ENCODE measurements at places on chromosomes 6 and 20. TPM values are rescaled to one million over a fixed set of nuclear protein-coding genes. Genes with fewer than 3 reads are reported as not detected.

CLPSL1 gene
- total RNA-seq = not detected

FBXO30 gene
- 4.8 TPM for total RNA-seq

DNA sequence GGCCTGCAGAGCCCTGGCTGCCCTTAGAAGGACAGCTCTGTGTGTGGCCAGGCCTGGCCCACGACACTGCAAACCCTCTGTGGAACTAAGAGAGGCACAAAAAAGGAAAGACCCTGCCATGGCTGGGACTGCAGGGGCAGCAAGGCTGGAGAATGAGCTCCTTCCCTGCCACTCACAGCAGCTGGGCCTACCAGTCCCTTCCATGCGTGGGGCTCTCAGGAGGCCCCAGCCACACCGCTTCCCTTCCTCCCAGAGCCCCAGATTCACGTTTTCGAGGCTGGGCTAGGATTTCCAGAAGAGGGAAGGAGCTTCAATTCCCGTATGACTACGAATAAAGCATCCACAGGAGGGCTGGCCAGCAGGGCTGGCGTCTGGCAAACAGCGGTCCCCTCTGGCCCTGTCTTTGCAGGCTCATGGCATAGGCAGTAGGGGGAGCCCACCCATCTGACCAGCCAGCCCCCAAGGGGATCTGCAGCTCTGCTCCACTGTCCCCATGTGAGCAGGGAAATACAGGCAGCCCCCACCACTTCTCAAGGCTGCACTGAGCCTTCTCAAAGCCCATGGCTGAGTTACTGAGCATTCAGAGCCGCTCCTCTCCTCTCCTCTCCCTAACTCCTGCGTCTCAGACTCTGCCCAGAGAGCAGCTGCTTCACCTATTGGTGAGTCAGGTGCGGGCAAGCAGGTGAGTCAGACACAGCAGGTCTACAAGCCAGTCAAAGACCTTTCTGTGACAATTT, 53.1 kb downstream of the NINL start:
- no peak for ATAC-seq

GRCh38 chr6:16619777-16620176, 141.5 kb downstream of the ATXN1 start:
- ATAC-seq = no peak

- no peak for ATAC-seq
Measured at GRCh38 chr6:100216760-100217159, 222.7 kb upstream of the MCHR2 start.

GRCh38 chr6:25706314-25707014, 48.1 kb upstream of the SLC17A4 start:
- ATAC-seq = no peak

CD40 gene
- 7.8 TPM for total RNA-seq

GRCh38 chr20:55174172-55174571, 698.8 kb downstream of the DOK5 start:
- ATAC-seq = no peak

DNA sequence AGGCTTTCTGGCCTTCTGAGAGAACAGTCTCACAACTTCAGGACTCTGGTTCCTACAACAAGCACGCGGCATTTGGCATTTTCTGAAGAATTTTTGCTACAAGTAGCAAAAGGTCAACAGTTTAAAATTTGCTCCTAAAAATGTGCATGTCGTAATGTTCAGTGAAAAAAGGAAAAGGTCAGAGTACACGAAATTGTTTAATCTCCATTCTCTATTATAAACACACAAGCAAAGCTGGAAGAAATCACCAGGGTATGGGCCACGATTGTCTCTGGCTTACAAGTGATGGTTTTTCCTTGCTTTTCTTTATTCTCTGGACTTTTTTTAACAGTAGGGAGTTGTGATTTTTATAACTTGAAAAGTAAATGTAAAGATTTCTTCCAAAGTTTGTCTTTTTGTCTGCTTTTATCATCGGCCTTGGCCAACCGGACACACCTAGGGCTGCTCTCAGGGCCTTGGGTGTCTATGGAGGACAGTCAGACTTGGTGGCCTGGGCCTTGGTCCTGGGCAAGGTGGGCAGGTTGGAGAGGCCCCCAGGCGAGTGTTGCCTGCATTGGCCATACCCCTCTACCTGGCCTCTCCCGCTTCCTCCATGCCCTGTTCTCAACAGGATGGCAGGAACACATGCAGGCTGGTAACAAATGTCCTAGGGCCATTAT, 32.4 kb downstream of the PLEKHG1 start:
- no peak for ATAC-seq

DNA sequence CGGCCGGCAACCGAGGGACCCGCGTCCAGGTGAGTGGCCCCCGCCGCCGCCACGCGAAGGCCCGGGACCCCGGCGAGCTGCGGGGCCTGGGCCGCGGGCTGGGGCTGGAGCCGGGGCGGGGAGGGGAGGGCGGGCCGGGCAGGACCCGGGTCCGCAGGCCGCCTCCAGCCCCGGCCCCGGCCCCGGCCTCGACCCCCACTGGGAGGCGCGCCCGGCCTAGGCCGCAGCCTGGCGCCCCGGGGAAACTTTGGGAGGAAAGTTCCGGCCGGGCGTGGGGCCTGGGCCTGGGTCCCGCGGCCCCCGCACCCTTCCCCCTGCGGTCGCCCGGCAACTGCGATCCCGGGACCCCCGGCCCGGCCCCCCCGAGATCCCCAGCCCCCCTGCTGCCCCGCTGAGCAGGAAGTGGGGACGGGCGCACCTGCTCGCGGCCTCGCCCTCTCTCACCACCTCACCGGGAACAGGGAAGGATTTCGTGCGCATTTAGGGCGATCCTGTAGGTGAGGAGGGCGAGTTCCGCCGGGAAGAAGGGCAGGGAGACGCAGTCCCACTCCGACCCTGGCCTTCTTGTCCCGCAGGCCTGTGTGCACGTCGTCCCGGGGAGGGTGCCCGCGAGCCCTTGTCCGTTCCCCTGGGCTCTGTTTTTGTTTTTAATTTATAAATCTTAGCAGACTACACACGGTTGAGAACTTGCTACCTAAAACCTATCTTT, 402 bp downstream of the OSBPL2 start:
- ATAC-seq = no peak

GRCh38 chr20:38706509-38706908, 17.8 kb upstream of the SLC32A1 start:
- ATAC-seq = no peak

GRCh38 chr6:5851261-5851757, 155.4 kb downstream of the NRN1 start:
- ATAC-seq = peak; percentile 98

IMPG1 gene
- total RNA-seq = not detected

PPIL6 gene
- total RNA-seq = 0.39 TPM

- peak; percentile 86 for ATAC-seq
Measured at GRCh38 chr6:118709859-118710350, 58.5 kb upstream of the CEP85L start.

DNA sequence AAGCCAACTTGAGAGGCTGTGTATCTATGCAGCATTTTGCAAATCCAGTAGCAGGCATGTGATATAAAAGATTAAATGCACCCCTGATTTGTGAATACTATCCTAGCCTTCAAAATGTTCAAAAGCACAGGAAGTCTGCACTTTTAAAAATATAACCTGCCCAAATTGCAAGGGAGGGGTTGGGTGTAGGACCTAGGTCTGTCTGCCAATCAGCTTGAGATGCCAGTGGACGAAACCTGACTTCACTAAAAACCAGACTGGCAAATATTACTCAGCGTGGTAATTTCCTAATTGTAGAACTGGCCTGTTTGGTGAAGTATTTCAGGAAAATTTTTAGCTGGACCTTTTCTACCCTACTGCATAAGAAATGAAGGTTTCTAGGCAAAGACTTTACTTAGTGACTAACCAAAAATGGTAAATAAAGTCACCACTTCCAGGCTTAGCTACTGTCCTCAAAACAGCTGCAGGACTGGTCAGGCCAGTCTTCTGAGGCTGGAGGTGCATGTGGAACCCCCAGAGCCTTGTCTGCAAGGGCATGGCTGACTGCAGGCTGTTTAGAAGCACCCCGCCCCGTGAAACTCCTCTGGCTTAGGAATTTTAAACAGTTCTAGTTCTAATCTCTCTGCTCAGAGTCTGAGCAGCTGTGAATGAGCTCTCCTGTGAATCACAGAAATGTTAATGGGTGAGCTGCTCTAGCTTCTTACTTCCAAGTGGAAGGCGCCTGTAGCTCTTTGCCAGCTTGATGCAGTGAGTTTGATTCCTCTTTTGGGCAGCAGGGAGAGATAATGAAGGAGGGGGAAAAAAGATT, 104.4 kb upstream of the ESR1 start:
- peak; percentile 16 for ATAC-seq

DNA sequence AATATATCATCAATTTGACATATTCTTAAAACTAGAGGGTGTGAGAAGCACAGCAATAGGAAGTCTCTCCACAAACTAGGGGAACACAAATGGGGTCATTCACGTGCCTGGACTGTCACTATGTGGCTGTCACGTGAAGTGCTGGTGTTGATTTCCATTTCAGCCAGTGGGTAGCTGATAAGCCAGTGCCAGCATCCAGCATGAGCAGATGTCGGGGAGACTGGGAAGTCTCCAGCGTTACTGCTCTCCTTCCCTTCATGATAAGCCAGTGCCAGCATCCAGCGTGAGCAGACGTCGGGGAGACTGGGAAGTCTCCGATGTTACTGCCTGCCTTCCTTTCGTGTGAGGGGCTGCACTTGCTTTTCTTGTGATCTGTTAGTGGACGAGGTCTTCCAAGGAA, 5.6 kb upstream of the SLC17A9 start:
- ATAC-seq = no peak

MICB gene
- 25.8 TPM for total RNA-seq
